ENCODE measurements at places on chromosomes 2 and 18. TPM values are rescaled to one million over a fixed set of nuclear protein-coding genes. Genes with fewer than 3 reads are reported as not detected.

Gene TNFAIP6
- not detected for total RNA-seq

Gene COL6A3
- 4.1 TPM for total RNA-seq

GRCh38 chr2:42566025-42566424 lies 2.4 kb upstream of the MTA3 start:
- peak overlapping the region; percentile 36 for H3K4me3 ChIP-seq
- no peak for DNase-seq
- peaks cover 29% of the 10 kb centered on the region for H3K4me1 ChIP-seq
- peaks cover 5% of the 10 kb centered on the region for H3K36me3 ChIP-seq
- H3K27ac ChIP-seq: no peak overlapping the region

GRCh38 chr18:37314534-37314933 lies 251.1 kb downstream of the CELF4 start:
- H3K4me1 ChIP-seq: no peaks in the 10 kb centered on the region
- H3K4me3 ChIP-seq: no peak overlapping the region
- H3K27me3 ChIP-seq: no peaks in the 10 kb centered on the region
- H3K36me3 ChIP-seq: no peaks in the 10 kb centered on the region

- H3K4me1 ChIP-seq: no peaks in the 10 kb centered on the region
- H3K27ac ChIP-seq: no peak overlapping the region
- no peaks in the 10 kb centered on the region for H3K36me3 ChIP-seq
Measured at GRCh38 chr2:128817171-128817570, 498.5 kb upstream of the HS6ST1 start.

GRCh38 chr2:63425079-63425416 lies 163.2 kb downstream of the WDPCP start:
- H3K27me3 ChIP-seq: no peaks in the 10 kb centered on the region
- no peak overlapping the region for H3K4me3 ChIP-seq
- no peak for DNase-seq
- peaks cover 25% of the 10 kb centered on the region for H3K36me3 ChIP-seq

DNA sequence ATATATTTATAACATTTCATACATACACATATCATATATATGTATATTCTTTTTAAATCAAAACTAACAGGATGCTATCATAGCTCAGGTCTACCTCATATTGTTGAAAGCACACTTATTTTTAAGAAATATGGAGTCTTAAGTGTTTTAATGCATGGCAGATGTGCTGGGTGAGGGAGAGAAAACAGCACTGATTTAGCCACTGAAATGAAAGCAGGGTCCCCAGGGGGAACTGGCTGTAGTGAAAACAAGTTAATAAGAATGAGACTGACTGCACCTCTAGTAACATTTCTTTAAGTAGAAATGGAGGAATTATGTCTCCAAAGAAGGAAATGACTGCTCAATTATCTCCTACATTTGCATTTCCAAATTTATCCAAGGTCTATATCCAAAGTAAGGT lies 857.8 kb downstream of the DCDC2C start:
- no peak overlapping the region for H3K27ac ChIP-seq
- H3K4me3 ChIP-seq: no peak overlapping the region
- no peaks in the 10 kb centered on the region for H3K4me1 ChIP-seq
- no peaks in the 10 kb centered on the region for H3K27me3 ChIP-seq

DNA sequence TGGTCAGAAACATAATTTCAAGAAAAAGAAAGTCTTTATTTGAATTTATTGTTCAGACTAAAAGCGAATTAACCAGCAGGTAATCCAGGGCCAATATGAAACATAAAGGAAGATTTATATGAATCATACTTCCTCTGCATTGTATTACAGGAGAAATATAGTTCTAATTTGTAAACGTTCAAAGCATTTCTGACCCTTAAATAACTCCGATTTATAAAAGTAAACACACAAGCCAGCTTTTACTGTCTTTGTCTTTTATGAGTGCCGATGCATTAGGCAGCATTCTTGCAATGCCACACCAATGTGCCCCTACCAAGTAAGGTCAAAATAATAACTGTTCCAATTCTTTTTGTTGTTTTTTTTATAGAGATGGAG lies 118.8 kb upstream of the RBBP8 start:
- no peak for DNase-seq
- no peaks in the 10 kb centered on the region for H3K36me3 ChIP-seq
- H3K27ac ChIP-seq: no peak overlapping the region
- no peak overlapping the region for H3K4me3 ChIP-seq
